ENCODE measurements at places on chromosomes 11 and 22.
A peak's percentile ranks its signal among the peaks of the same experiment; 100 is the strongest.

DNA sequence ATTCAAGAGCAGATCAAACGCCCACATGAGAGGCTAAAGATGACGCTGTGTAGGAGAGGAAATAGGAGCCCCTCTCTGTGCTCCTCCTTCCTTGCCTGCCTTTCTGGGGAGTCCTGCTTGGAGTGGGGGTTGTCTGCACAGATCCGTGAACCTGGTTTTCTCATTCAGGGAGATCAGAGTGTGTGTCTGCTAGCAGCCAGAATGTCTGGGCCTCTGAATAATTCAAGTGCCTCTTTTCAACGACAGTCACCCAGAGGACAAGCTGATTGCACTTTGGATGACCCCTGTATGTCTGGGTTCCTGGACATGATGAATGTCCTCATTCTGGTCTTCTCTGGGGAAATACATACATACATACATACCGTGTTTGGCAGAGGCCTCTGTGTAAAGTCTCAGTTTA lies 592.5 kb upstream of the B3GAT1 start:
- DNase-seq, result no peak

GRCh38 chr11:121522043-121522941 lies 69.5 kb upstream of the SORL1-AS1 start:
- DNase-seq, result no peak

- DNase-seq, result no peak
These were observed 89.9 kb upstream of the AMOTL1 start for GRCh38 chr11:94678236-94678635.

GRCh38 chr11:73662445-73663157 lies 16.2 kb downstream of the PLEKHB1 start:
- no peak for DNase-seq

DNA sequence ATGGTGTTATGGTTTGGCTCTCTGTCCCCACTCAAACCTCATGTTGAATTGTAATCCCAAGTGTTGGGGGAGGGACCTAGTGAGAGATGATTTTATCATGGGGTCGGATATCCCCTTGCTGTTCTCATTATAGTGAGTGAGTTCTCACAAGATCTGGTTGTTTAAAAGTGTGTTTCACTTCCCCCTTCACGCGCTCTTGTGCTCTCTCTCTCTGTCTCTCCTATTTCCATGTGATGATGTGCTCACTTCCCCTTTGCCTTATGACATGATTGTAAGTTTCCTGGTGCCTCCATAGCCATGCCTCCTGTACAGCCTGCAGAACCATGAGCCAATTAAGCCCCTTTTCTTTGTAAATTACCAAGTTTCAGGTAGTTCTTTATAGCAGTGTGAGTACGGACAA lies 765.1 kb downstream of the KCNA4 start:
- DNase-seq, result no peak

DNA sequence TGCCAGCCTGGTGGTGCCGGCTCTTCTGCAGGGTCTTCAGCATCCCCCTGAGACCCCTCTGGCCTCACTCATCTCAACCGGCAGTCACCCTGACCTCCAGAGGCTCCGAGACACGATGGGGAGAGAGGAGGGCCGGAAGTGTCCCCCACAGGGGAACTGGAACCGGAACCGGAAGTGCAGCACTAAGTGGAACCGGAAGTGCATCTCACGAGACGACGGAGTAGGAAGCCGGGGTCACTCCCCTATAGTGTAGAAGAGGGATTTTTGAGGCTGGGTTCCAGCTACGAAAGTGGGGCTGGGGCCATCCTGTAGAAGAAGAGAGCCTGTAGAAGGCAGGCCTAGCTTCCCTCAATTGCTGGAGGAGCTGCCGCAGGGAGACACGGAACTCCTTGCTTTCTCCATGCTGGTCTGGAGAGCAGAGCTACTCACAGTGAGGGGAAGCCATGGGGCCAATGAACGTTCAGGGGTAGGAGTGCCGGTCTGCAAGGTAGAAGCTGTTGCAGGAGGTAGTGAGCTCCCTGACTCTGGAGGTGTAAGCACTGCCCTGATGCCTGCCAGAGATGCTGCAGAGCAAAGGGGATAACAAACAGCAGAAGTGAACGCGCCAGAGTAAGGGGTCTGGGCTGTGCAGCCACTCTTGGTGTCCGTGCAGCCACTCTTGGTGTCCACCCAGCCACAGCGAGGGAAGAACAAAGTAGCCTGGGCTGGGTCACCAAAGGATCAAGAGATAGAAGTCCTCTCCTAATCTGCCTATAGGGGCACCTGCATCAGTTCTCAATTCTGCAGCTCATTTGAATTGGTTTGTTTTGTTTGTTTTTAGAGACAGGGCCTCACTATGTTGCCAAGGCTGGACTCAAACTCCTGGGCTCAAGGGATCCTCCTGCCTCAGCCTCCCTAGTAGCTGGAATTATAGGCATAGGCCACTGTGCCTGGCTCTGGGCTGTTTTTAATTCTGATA lies 21.9 kb downstream of the SCUBE1 start:
- DNase-seq, result no peak

DNA sequence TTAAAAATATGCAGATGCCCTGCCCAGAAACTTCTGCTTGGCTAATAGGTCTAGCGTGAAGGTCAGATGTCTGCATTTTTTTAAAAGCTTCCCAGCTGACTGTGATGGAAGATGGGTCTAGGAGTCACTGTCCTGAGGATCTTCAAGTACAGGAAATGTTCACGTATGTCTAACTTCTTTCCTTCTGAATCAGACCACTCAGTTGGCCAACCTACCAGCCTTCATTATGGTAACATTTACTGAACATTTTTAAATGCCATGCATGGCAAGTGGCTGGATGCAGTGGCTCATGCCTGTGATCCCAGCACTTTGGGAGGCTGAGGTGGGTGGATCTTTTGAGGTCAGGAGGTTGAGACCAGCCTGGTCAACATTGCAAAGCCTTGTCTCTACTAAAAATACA lies 1.1 kb upstream of the PRG2 start:
- DNase-seq, result no peak

GRCh38 chr11:13276454-13276831 lies 1.1 kb upstream of the BMAL1 start:
- no peak for DNase-seq

- no peak for DNase-seq
These were observed 7.8 kb upstream of the RTL6 start for GRCh38 chr22:44505796-44506354.

DNA sequence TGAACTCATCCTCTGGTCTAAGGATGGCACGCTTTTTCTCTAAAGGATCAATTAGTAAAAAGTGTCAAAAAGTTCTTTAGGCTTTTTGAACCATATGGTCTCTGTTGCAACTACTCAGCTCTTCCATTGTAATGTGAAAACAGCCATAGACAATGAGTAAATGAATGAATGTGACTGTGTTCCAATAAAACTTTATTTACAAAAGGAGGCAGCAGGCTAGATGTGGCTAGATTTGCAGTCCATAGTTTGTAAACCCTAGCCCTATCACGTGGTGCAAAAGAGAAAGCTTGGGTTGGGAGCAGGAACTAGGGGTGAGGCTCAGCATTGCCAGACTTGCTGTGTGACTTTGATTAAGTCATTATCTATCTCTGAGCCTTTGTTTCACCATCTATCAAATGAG lies 5.4 kb upstream of the NPAS4 start:
- DNase-seq, result no peak

DNA sequence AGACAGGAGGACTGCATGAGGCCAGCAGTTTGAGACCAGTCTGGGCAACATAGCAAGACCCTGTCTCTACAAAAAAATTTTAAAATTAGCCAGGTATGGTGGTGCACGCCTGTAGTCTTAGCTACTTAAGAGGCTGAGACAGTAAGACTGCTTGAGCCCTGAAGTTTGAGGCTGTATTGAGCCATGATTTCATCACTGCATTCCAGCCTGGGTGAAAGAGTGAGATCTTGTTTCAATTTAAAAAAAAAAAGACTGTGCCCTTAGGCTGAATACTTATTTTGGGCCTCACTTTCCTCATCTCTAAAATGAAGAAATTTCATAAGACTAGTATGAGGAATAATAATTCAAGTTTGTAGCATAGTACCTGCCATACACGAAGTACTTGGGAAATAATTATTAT lies 6.9 kb downstream of the AQP11 start:
- DNase-seq, result no peak

DNA sequence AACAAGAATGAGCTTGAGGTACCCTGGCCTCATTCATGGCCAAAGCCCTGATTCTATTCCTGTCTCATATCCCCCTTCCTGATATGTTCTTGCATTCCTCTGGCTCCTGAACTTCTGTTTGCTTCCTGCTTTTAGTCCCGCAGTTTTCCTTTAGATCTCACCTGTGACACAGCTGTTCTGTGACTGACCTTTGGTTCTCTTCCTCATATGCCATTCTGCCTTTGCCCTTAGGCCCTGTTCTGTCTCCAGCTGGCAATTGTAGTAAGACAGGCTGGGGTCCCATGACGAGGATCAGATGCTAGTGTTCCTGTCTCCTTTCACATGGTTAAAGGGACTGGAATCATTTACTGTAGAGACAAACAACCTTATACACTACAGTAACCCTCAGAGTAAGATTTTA lies 59.0 kb upstream of the PDE3B start:
- no peak for DNase-seq

- no peak for DNase-seq
These were observed 13.0 kb downstream of the CYTH4 start for GRCh38 chr22:37295213-37295886.

GRCh38 chr11:129248618-129249017 lies 56.5 kb upstream of the ARHGAP32 start:
- DNase-seq, result no peak

- DNase-seq, result no peak
These were observed 45.1 kb upstream of the TSPAN18 start for GRCh38 chr11:44681698-44682097.

- peak; percentile 84 for DNase-seq
These were observed 25.0 kb upstream of the SUSD2 start for GRCh38 chr22:24156141-24156912.

DNA sequence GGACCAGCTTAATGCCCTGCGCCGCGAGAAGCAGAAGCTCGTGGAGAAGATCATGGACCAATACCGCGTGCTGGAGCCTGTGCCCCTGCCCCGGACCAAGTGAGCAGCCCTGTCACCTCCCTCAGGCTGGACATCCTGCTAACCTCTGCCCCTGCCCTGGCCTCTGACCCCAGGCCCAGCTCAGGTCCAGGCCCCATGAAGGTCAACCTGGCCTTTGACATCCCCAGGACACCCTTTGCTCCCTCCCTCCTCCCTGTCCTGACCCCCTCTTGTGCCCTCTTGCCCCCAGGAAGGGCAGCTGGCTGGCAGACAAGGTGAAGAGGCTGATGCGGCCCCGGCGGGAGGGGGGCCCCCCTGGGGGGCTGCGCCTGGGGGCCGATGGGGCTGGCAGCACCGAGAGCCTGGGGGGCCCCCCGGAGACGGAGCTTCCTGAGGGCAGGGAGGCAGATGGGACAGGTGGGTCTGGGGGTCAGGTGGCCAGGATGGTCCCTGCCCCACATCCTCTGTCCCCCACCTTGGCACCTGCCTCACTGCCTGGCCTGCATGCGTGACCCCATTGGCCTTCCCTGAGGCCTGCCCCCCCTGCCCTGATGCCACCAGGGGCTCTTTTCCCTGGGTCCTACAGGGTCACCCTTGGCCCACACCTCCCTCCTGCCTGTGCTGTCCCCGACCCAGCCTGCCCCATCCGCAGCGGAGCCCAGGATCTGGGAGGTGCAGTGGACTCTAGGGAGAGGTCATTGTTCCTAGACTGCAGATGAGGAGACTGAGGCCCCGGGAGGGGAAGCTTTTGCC lies 5.1 kb upstream of the RPS6KA4 start:
- no peak for DNase-seq

- no peak for DNase-seq
These were observed 51.7 kb downstream of the HSD17B12 start for GRCh38 chr11:43732225-43732624.

DNA sequence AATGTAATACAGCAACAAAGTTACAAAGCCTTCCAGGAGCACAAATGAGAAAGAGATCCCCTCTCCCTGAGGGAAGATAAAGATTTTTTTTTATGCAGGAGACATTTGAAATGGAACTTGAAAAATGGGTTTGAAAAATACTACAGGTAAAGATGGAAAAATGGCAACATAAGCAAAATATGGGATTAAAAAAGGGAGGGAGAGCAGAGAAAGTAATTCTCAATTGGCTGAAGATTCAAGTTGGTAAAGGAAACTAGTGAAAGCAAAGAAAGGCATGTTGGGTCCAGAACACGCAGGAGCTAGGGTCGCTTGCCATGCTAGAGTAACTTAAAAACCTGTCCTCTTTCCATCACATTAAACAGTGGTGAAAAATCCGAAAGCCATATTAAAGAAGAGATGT lies 1.5 kb downstream of the ZW10 start:
- DNase-seq, result no peak

- no peak for DNase-seq
These were observed 1375.2 kb downstream of the TBC1D22A start for GRCh38 chr22:48137640-48138039.

DNA sequence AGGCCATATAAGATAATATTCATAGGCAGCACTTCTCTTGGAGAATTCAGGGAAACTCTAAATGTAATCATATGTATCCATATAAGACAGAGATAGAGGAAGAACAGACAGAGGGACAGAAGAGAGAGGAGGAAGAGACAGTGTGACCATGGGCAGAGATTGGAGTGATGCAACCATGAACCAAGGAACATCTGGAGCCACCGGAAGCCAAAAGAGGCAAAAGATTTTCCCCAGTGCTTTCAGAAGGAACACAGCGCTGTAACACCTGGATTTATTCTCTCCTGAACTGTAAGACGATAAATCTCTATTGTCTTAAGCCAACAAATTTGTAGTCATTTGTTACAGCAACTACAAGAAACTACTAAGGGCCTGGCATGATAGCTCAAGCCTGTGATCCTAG lies 57.7 kb downstream of the GAB2 start:
- DNase-seq, result no peak

GRCh38 chr11:95282291-95282751 lies 51.3 kb upstream of the SESN3 start:
- no peak for DNase-seq

- DNase-seq, result peak; percentile 24
These were observed 96.5 kb downstream of the NXPE2 start for GRCh38 chr11:114774599-114775361.

- no peak for DNase-seq
These were observed 2.8 kb downstream of the SIAE start for GRCh38 chr11:124670732-124671131.

- DNase-seq, result no peak
These were observed 39.5 kb downstream of the MTMR2 start for GRCh38 chr11:95884376-95884775.

- no peak for DNase-seq
These were observed 11.3 kb downstream of the CECR2 start for GRCh38 chr22:17380359-17381087.

Measured in GM12891 (cell line).